ENCODE measurements at places on chromosomes 6 and 20.
A peak's percentile ranks its signal among the peaks of the same experiment; 100 is the strongest.

DNA sequence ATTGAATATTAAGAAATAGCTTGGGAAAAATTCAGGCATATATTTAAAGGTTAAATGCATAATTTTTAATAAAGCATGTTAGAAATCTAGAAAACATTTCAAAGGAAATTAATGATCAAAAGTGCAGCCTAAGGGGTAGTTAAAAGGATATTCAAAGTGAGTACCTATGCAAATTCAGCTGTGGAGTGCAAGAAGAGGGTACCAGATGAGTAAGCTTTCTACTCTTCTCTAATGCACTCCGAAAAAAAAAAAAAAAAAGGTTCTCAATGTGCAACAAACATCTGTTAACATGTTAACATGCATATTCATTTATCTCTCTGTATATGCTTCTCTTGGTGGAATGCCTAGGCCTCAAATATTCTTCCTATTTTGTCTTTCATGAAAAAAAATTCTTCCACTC lies 32.0 kb upstream of the KATNA1 start:
- DNase-seq, result no peak

- no peak for DNase-seq
Observed at GRCh38 chr6:160882791-160883279, 108.7 kb upstream of the MAP3K4 start.

- no peak for DNase-seq
Observed at GRCh38 chr20:31803552-31804291, 15.4 kb upstream of the MYLK2 start.

GRCh38 chr6:12458558-12458957 lies 168.4 kb downstream of the EDN1 start:
- DNase-seq, result no peak

DNA sequence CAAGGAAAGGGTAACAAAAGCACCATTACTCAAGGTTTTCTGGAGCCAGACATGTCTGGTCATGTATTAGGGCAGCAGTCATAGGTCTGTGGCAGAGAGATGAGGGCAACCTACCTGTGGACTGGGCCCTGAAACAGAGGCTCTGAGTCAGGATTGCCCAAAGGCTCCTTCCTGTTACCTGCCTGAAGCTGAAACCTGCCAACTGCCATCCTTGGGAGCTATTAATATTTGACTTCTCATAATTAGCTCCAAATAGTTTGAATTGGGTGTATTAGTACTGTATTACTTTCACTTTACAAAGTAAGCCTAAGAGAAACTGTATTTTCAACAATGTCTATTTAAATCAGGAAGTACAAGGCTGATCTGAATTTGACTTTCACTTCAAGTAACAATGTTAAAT lies 72.0 kb upstream of the TBX18 start:
- DNase-seq, result no peak

DNA sequence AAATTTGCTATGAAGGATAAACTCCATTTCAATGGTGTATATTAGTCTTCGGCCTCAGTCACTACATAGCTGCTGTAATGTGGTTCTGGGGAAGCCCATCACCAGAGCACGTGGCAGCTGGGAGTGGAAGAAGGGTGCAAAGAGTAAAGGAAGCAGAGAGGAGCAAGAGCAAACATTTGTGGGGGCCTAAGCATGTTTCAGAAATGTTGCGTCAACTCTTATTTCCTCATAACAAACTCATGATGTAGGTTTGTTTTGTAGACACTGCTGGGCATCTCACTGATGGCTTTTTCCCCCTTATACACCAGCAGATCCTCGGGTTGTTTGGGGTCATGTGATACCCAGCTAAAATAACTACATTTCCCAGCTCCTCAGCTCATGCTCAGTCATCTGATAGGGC lies 37.3 kb downstream of the DOK5 start:
- no peak for DNase-seq

DNA sequence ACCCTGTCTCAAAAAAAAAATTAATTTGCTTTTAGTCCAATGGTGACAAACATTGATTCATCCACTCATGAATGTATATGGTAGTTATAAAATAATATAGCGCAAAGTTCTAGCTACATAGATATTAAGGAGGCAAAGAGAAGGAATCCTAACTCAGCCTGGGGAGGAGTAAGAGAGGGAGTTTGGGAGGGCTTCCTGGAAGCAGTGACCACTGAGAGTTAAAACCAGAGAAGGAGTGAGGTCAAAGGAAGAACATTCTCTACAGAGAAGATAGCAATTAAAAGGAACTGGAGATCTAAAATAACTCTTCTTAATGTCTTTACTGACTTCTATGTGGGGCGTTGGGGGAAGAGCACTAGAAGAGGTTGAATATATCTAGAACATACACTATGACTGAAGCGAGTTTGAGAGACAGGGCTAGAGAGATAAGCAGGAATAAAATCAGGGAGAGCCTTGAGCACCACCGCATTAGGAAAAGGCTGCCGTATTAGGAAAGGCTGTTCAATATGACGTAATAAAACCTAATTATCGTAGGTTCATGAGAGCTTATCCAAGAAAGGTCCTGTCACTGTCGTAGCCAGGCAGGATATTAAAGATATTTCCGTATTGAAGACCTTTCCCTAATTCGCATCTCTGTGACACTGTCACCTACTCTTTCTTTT lies 81.8 kb upstream of the CNKSR3 start:
- no peak for DNase-seq

GRCh38 chr6:81750681-81751387 lies 1.6 kb downstream of the TENT5A start:
- no peak for DNase-seq

DNA sequence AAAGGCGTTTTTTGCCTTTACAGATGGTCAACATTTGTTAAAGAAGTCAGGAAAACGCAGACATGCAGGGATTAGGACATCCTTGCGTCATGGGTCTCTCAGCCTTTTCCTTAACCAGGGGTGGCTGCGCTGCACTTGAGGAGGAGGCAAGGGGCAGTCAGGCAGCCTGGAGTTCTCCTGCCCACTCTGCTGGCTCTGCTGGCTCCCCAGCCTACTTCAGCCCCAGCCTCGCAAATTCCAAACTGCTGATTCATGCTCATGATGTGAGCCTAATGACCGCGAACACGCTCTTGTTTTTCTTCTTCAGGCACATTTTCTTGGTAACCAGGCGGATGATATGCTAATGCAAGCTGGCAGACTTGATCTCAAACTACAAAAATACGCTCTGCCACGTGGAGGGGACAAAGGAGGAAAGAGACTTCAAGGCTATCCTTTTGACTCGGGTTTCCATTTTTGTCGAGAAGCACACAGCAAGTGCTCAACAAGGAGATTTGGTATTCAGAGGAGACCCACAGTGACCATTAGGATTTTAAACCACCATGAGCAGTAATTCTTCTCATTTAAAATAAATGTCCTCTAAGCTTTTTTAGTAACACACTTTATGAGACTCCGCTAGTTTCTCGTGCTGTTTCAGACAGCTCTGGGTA lies 290.3 kb upstream of the STXBP5 start:
- DNase-seq, result peak; percentile 7

DNA sequence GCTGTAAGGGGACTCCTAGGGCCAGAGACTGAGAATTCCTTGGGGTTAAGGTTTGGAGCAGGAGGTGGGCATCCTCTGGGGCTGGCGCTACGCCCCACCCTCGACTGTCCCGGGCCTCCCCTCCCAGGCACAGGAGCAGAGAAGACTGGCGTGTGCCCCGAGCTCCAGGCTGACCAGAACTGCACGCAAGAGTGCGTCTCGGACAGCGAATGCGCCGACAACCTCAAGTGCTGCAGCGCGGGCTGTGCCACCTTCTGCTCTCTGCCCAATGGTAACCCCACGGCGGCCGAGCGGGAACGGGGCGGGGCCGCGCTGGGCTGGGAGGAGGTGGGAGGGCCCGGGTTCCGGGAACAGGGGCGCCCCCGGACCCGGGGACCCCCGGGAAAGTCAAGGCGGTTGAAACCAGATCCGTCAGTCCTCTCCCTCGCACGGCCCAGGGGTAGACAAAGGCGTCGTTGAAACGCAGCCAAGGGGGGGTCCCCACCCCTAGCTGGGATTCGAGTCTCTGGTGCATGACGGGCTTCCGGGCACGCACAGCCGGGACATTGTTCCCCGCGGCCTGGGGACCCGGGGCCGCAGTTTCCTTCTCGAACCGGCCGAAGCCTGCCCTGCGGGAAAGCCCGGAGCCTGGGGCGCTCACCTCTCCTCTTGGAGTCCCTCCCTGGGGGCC lies 844 bp downstream of the WFDC2 start:
- DNase-seq, result no peak

GRCh38 chr6:104682722-104683643 lies 176.7 kb downstream of the HACE1 start:
- peak; percentile 42 for DNase-seq

DNA sequence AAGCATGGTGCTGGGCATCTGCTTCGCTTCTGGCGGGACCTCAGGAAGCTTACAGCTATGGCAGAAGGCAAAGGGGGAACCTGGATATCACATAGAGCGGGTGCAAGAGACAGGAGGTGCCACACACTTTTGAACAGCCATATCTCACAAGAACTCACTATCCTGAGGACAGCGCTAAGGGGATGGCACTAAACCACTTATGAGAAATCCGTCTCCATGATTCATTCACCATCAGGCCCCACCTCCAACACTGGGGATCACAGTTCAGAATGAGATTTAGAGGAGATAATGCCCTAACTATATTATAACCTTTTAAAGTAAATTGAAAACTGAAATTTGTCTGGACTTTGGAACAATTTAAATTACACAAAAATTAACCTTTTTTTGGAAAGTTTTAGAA lies 37.8 kb upstream of the SUMO4 start:
- no peak for DNase-seq

- no peak for DNase-seq
Observed at GRCh38 chr6:16592223-16592911, 168.9 kb downstream of the ATXN1 start.
